Head of caudate nucleus (tissue), 42 donors: ENCODE measurements at places on chromosomes 16 and 17.

DNA sequence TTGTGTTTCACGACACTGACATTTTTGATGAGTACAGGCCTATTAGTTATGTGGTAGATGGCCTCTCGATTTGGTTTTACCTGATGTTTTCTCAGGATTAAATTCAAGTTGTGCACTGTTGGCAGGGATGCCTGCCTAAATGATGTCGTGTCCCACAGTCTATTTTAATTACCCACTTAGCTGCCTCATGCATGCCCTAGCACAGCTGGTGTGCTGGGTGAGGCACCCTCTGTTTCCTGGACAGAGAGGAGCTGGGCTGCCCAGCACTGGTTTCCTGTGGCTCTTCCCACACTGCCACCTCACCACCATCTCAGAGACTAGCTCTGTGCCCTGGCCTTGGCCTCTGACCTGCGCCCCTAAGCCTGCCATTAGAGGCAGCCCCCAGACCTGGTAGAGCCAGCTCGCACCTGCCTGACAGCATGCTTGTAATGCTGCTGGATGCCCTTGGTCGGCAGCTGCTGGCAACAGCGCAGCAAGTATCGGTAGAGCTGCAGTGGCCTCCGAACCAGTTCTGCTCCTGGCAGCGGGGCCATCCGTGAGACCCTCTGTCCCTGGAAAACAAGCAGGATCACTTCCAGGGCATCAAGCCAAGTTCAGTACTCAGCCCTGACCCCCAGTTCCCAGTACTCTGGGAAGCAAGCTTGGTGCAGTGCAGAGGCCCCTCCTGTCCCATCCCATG is 10.9 kb downstream of the LYRM9 start:
- no peak for DNase-seq

- no peak for DNase-seq
These were observed 35.3 kb upstream of the RAI1 start for GRCh38 chr17:17645961-17646360.

- no peak for DNase-seq
These were observed 2.3 kb downstream of the NUP85 start for GRCh38 chr17:75207760-75208159.

GRCh38 chr17:76000016-76000754 is 470 bp upstream of the CDK3 start:
- no peak for DNase-seq

DNA sequence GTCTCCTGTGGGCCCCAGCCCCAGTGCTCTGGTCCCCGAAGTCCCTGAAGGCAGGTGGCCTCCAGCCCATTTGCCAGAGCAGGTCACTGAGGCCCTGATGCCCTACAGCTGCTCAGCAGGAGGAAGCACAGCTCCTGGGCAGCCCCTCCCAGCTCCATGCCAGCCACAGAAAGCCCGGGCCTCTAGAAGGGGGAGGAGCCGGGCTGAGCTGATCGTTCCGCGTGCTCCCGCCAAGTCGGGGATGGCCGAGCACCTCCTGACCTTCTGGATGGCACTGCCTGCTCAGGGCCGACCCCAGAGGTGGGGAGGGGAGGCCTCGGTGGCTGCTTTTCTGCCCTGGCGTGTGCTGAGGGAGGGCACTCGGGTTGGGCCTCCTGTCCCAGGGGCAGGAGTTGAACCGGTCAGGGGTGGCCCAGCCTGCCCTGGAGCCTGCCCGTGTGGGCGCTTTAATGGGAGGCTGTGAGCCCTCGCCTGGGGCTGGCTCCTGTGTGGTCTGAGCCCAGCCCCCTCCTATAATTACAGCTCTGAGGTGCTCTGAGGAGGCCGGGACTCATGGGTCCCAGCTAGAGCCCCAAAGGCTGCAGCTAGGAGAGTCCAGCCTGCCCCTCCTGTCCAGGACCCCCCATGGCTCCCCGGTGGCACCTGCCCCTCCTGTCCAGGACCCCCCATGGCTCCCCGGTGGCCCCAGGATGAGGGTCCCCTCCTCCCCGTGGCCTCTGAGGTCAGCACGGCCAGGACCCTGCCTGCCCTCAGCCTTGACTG is 29.7 kb downstream of the ZFPM1 start:
- no peak for DNase-seq

DNA sequence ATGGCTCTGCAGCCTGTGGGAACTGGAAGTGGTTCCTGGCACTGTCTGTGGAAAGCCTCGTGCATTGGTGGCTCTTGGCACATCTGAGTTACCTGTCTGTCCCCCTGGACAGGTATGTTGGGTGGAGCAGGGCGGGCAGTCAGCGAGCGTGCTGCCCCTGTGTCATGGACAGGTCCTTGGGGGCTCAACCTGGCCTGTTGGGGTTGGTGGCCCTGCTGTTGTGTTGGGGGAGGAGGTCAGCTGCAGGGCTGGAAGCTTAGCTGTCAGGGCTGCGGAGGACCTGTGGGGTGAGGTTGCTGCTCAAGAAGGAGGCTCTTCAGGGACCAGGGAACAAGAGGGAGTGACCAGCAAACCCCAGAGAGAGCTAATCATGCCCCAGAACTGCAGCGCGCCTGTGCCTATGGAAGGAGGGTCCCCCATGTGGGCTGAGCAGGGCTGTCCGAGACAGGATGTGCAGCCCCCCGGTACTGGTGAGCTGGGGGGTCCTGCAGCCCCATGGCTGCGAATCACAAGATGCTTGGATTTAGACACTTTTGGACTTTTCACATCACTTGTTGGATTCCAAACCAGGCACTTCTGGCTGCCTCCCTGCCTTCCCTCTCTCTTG is 7.2 kb downstream of the NKD1 start:
- no peak for DNase-seq

- no peak for DNase-seq
These were observed 313.7 kb downstream of the SEC14L1 start for GRCh38 chr17:77454242-77455095.

GRCh38 chr16:85656351-85657266 is 32.1 kb downstream of the GINS2 start:
- DNase-seq = no peak

DNA sequence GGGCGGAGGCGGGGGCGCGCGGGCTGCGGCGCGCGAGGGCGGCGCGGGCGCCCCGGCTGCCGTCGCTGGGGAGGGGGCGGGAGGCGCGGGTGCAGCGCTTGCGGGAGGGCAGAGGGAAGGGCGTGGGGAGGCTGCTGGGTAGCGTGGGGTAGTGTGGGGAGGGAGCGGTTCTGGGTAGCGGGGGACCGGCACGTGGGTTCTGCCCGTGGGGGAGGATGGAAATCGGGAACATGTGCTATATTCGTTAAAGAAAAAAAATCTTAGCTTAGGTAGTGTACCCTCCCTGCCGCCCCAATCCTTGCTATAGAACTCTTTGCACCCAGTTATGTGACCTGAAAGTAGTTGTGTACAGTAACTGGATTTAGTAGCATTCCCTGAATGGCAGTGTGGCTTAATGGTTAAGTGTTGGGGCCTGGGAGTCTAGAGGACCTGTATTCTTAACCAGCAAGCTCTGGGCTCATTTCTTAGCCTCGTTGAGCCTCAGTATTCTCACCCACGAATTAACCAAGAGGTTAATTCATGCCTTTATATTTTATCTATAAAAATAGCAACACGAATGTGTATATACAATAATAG is 646 bp downstream of the RABEP1 start:
- peak; percentile 70 for DNase-seq

- peak; percentile 58 for DNase-seq
These were observed 4.0 kb downstream of the SLC35B1 start for GRCh38 chr17:49703557-49704277.

- peak; percentile 13 for DNase-seq
These were observed 126.0 kb upstream of the ERCC4 start for GRCh38 chr16:13793841-13794409.

- DNase-seq = no peak
These were observed 26.1 kb downstream of the SPG7 start for GRCh38 chr16:89534252-89534756.

GRCh38 chr16:78679546-78679945 is 580.1 kb downstream of the WWOX start:
- DNase-seq = no peak

- no peak for DNase-seq
These were observed 8.7 kb downstream of the MYH3 start for GRCh38 chr17:10648381-10648780.

DNA sequence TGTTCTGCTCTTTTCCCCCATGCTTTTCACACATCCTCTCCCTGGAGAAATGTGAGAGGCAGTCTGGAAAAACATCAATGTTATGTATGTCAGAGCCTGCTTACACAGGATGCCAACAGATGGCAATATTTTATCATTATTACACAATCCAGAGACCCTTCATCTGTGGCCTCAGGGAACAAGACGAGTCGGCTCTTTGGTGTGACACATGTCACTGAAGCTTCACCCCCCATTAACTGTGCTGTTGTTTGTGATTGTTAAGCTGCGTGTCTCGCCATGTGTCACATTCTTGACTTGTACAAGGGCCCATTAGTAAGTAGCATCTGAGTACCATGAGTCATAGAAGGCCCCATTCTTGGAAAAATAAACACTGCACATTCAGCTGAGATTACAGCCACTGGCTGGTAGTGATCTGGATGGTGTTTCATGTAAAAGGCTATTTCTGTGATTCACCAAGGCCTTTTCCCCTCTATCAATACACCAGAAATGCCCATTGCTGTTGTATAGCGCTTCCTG is 682.1 kb upstream of the SOX9 start:
- no peak for DNase-seq

DNA sequence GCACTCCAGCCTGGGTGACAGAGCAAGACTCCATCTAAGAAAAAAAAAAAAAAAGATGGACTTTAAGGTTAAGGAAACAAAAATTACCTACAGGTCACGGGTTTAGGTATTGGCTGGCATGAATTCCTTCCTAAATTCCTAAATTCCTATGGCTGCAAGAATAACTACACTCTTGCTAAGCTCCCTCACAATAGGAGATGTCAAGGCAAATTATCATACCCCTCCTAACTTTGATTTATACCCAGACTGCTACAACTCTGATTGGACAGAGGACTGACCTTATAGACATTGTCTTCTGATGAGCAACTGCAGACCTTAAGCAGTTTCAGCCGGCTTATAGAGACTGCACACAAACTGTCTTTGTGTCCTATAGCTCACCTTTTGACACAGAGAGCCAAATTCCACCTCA is 25.1 kb upstream of the TMC7 start:
- no peak for DNase-seq

- no peak for DNase-seq
These were observed 6.6 kb downstream of the PRAC1 start for GRCh38 chr17:48715496-48716399.

GRCh38 chr17:50630524-50631194 is 4.0 kb upstream of the ABCC3 start:
- DNase-seq = peak; percentile 51

- no peak for DNase-seq
These were observed 102.8 kb downstream of the ADAMTS18 start for GRCh38 chr16:77331802-77332586.

DNA sequence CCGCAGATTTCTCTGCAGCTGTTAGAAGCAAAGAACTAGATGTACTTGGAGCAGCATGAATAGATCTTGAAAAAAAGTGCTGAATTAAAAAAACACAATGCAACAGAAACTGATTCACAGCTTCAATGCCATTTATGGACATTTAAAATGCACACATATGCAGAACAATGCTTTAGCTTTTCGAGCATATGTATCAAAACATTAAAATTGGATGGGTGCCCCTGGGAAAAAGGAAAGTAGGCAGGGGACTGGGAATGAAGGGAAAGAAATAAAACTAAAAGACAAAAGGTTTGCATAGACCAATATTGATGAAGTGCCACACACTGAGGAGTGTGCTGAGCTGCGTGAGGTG is 5.0 kb downstream of the KCTD13 start:
- DNase-seq = no peak

- peak; percentile 84 for DNase-seq
These were observed 4.3 kb downstream of the THOC6 start for GRCh38 chr16:3027983-3028715.

- no peak for DNase-seq
These were observed 21.0 kb upstream of the TNS4 start for GRCh38 chr17:40522250-40522960.

- no peak for DNase-seq
These were observed 4.0 kb downstream of the BPTF start for GRCh38 chr17:67829331-67829730.

DNA sequence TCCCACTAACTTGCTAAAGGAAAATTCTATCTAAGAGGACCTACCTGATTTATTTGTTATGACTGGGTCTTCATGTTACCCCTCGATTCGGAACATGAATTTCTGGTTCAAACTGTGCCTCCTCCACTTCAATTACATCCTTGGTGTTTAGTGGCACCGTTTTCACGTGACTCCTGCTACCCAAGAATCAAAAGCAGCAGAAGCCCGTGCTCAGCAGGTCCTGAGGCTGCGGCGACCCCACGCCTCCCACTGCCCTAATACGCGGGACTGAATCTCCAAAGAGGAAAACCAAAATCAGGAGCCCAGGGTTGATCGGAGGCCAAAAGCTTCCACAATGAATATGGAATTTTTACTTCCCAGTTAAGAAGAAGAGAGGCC is 94.0 kb upstream of the METRNL start:
- DNase-seq = no peak
